ENCODE measurements at places on chromosomes 11 and 22.
A peak's percentile ranks its signal among the peaks of the same experiment; 100 is the strongest.

- no peak for DNase-seq
Measured at GRCh38 chr11:70523384-70524095, 125.2 kb downstream of the CTTN start.

DNA sequence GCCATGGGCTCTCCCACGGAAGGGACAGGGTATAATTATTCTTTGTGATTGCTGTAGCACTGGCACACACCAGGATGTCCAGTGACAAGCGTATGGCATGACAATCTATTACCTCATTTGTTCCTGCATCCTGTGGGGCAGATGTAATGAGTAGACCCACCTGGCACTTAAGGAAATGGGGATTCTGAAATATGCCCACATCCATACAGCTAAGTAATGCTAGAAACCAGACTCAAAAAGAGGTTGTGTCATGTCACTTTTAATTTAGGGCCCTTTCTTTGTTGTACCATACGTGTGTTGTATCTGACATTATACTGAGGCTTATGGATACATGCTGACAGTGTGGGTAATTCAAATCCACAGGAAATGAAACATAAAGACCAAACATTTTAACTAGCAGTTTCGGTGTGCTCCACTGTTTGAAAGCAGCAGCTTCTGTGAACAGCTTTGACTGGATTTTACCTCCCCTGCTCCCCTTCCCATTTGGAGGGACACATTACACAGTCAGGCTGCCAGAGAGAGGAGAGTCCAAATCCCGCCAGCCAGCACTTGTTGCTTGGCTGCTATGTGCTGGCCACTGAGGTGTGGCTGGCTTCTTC lies 21.2 kb downstream of the GRAMD1B start:
- no peak for DNase-seq

DNA sequence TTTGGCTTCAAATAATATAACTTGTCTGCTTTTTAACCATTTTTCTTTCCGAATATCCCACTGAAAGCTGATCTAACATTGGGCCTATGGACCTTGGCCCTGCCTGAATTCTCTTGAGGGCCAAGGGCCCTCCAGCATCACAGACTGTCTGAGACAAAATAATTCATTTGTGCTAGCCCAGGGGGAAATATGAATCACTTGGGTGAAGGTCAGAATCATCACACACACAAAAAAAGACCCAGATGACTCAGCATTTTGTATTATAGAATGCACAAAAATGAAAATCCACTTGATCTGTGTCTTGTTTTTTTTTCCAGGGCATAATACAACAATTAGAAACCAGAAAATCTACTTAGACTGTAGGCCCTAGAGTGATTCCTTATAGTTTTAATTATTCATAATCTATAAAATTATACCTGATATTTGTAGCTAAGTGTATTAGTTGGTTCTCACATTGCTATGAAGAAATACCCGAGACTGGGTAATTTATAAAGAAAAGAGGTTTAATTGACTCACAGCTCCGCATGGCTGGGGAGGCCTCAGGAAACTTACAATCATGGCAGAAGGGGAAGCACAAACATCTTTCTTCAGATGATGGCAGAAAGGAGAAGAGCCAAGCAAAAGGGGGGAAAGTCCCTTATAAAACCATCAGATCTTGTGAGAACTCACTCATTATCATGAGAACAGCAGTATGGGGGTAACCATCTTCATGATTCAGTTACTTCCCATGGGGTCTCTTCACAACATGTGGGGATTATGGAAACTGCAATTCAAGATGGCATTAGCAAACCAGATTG lies 15.6 kb upstream of the RDX start:
- peak; percentile 38 for DNase-seq

DNA sequence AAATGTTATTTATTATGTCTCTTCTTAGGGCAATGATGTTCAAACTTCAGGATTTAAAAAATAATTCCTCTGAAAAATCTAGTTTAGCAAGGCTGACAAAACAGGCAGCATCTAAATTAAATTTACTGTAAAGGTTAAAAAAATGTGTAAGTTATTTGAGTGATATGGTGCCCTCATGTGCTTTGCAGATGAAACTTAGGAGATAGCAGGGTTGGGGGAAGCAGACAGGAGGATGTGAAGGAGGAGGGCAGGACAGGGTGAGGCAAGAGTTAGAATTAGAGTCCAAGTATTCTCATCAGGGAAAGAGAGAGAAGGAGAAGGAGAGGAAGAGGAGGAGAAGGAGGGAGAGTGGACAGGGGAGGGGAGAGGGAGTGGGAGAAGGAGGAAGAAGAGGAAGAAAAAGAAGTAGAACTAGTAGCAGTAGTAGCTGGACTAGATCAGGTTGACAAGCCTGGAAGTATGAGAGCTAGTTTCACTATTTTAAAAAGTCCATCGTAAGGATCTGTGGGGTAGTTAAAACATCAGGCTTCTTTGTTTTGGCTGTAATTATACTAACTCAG lies 141.2 kb upstream of the SESN3 start:
- DNase-seq = no peak

DNA sequence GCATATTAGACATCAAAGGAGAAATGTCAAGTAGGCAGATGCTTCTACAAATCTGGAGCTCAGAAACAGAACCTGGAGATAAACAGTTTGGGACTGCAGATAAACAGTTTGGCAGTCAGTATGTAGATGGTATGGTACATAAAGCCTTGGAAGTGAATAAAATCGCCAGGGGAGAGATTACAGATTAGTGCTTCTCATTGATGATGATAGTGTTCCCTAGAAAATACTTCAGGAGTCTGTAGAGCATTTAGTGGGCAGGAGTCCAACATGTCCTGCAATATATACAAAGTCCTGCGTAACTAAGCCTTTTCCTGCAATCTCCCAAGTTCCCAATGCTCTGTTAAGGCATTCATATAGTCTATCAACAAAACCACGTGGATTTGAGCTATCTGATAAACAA lies 35.2 kb downstream of the NARS2 start:
- no peak for DNase-seq

DNA sequence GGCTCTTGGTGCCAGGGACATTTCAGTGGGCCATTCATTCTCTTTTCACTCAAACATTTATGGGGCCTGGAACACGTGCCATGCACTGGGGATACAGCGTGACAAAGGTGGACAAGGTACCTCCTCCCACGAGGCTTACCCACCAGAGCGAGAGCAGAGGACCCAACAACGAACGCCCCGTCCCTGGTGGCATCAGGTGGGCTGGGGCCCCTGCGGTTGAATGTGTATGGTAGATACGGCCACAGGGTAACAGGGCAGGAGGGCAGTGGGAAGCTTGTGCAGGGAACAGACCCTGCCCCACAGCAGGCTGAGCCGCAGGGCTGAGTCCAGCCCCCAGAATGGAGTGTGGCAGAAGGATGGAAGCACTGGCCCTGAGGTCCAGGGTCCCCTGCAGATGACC lies 81.1 kb downstream of the LRRC32 start:
- DNase-seq = no peak

DNA sequence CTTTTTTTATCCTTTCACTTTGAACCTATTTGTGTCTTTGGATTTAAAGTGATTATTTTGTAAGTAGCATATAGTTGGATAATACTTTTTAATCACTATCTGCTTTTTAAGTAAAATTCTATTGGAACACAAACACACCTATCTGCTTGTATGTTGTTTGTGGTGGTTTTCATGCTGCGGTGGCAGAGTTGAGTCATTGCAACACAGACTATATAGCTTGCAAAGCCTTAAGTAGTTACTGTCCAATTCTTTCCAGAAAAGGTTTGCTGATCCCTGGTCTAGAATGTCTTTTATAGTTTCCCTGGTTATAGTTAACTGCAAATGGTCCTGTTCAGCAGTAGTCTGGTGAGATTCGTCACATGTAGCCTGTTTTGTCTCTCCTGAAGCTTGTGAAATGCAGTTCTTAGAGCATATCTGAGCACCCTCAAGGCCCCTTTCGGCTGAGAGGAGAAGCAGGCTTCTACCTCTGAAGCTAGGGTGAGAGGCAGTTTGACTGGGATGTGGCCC lies 21.5 kb downstream of the SHANK3 start:
- DNase-seq = no peak

DNA sequence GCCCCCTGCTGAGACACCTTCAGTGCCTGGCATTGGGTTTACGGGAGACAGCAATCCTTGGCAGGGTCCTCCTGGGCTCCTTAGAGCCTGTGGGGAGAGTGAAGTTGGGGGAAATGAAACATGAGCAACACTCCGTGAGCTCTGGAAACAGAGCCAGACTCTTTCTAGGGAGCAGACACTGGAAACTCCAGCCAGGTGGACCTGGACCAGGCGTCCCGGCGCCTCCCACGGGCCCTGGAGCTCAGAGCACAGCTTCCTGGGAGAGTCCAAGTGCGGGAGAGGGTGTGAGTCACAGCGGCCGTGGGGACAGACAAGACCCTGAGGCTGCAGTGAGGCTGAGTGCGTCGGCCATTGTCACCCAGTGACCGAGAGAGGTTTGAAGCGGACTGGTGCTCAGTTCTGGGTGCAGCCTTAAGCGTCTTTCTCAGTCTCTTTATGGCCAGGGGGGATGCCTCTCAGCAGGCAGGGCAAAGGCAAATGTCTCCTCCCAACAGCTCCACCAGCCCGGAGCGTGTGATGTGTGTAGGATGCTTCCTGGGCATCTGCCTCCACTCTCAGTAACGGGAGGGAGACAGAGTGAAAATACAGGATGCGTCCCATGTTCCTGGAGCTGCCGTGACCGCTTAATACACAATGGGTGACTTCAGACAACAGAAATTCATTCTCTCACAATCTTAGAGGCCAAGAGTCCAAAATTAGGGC lies 399.2 kb downstream of the SHANK2 start:
- DNase-seq = no peak

- DNase-seq = peak; percentile 17
Measured at GRCh38 chr11:124788521-124788920, 11.7 kb downstream of the MSANTD2 start.

GRCh38 chr11:119764108-119764868 lies 35.3 kb upstream of the NECTIN1 start:
- peak; percentile 93 for DNase-seq

DNA sequence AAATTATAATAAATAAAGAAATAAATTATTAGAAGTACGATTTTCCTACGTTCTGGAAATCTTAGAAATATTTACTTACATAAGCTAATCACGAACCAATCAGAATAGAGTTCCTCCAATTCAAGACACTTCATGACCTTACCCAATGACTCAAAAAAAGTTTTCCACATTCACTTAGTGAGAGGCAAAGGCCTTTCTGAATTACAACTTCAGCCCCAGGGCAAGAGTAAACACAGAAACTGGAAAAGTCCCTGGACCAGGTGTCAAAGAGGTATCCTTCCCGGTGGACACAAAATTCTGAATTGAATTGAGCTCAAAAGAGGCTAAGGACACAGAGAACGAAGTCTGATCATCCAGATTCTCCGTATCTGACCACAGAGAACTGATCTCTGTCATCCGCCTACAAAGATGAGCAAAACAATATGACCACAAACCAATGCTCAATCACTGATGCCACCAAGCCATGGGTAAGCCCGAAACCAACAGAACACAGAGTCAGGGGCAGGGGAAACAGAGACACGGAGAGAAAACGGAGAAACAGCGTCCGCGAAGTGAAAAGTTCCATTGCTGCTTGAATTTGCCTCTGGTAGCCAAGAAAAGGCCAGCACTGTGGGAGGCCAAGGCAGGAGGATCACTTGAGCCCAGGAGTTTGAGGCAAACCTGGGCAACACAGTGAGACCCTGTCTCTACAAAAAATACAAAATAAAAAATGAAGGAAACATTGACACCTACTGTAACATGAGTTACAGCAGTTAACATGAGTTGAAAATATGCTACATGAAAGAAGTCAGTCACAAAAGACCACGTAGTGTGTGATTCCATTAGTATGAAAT lies 6.8 kb downstream of the BID start:
- no peak for DNase-seq

DNA sequence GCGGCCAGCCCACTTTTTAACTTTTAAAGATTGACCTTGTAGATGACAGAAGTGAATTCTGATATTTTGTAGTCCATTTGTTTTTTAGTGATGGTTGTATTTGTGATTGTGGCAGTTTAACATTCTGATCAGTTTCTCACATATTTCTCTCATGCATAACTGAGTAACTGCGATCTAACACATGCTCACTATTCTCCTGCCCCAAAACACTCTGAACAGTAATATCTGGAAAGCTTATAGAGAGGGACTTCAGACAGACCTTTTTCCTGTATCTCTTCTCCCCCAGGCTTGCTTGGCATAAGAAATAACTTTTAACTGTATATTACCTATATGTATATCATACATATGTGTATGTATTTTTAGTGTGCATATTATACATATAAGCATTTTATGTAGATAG lies 37.3 kb upstream of the MYO18B start:
- no peak for DNase-seq

- peak; percentile 96 for DNase-seq
Measured at GRCh38 chr22:20569059-20570058, 61.9 kb downstream of the MED15 start.

- no peak for DNase-seq
Measured at GRCh38 chr11:15942936-15943335, 413.4 kb downstream of the SOX6 start.

GRCh38 chr11:70758206-70758605 lies 359.9 kb downstream of the CTTN start:
- no peak for DNase-seq

DNA sequence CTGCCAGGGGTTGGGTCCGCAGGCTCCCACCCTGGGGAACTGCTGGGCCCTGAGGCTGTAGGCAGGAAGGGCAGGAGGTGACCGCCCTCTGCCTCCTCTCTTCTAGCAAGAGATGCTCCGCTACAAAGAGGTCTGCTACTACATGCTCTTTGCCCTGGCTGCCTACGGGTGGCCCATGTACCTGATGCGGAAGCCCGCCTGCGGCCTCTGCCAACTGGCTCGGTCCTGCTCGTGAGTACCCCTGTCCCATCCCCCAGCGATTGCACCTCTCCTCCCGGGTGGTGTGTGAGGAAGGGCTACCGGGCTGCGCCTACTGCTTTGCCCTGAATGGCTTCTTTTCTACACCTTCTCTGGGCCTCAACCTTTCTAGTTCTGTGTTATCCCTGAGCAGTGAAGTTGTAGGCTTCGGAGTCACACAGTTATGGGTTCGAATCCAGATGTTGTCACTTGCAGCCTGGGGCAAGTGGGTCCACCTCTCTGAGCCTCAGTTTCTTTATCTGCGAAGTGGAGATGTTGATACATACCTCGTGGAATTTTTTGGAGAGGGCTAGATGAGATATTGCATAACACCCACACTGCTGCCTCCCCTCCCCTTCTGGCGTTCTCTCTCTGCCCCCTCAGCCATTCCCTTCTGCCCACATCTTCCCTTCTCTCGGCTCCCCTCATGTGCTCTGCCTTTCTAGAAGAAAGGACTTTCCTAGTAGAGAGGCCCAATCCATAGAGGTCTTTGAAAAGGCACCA lies 21.1 kb upstream of the MYRF start:
- DNase-seq = no peak

- no peak for DNase-seq
Measured at GRCh38 chr11:122353561-122353960, 237.5 kb upstream of the BLID start.

GRCh38 chr11:130389335-130389935 lies 39.0 kb downstream of the ADAMTS8 start:
- DNase-seq = no peak

GRCh38 chr11:134823970-134824369 lies 411.9 kb upstream of the B3GAT1 start:
- DNase-seq = no peak

DNA sequence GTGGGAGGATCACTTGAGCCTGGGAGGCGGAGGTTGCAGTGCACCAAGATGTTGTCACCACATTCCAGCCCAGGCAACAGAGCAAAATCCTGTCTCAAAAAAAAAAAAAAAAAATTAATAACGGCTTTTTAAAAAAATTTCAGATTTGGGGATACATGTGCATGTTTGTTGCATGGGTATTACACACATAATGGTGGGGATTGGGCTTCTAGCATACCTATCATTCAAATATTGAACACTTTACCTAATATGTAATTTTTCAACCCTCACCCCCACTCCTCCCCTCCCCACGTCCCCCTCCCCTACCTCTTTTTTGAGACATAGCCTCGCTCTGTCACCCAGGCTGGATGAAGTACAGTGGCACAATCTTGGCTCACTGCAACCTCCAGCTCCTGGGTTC lies 40.1 kb downstream of the ABTB2 start:
- no peak for DNase-seq

Measured in AG20443 (cell line).